Naive thymus-derived CD4-positive, alpha-beta T cell (primary cell): ENCODE measurements at places on chromosomes 4 and X. TPM values are rescaled to one million over a fixed set of nuclear protein-coding genes. Genes with fewer than 3 reads are reported as not detected.

DNA sequence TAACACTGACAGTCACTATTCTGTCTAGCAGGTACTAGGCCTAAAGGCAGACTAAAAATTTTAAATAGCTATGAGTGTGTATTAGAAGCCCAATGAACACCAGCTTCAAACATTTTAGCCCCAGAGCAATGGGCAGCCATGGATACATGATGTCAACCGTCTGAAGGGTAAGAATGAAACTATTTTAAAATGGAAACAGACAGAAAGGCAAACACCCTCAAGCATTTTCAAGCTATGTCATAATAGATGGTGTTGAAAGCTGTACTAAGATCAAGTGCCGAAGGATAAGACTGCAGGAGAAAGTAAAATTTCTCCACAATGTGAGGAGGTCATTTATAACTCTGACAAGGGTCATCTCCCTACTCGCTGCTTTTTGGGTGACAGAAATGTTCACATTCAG is 225.0 kb downstream of the COL25A1 start:
- H3K36me3 ChIP-seq = no peaks in the 10 kb centered on the region
- no peak for DNase-seq
- H3K27ac ChIP-seq = no peak overlapping the region
- no peaks in the 10 kb centered on the region for H3K4me1 ChIP-seq

DNA sequence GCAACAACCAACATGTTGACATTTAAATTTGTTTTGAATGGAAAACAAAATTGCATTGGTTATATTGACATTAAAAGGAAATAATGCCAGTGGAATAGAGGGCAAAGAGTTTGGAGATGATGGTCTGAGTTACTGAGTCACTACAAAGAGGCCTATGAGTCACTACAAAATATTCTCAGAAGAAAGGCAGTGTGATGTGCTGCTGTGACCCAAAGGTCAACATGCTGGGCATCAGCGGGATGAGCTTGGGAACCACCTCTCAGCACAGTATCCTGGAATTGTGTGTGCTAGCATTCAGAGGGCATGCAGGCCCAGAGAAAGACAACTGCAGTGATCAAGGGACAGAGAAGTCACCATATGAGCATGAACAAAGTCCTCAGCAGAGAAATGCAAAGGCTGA is 2.8 kb downstream of the CMC4 start:
- DNase-seq = no peak
- H3K4me1 ChIP-seq = peaks cover 6% of the 10 kb centered on the region
- no peaks in the 10 kb centered on the region for H3K27me3 ChIP-seq
- H3K36me3 ChIP-seq = no peaks in the 10 kb centered on the region

DNA sequence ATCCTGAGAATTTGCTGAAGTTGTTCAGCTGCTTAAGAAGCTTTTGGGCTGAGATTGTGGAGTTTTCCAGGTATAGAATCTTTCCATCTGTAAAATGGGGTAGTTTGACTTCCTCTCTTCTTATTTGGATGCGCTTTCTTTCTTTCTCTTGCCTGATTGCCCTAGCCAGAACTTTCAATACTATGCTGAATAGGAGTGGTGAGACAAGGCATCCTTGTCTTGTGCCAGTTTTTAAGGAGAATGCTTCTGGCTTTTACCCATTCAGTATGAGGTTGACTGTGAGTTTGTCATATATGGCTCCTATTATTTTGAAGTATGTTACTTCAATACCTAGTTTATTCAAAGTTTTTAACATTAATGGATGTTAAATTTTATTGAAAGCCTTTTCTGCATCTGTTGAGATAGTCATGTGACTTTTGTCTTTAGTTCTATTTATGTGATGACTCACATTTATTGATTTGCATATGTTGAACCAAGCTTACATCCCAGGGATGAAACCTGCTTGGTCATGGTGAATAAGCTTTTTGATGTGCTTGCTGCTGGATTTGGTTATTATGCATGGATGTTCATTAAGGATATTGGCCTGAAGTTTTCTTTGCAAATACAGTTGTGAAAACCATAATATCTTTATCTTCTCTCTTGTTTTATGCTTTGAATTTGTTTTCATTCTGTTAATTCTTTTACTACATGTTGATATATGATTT is 573.8 kb upstream of the NDST4 start:
- H3K4me1 ChIP-seq = no peaks in the 10 kb centered on the region
- no peaks in the 10 kb centered on the region for H3K27me3 ChIP-seq
- no peak overlapping the region for H3K27ac ChIP-seq
- H3K4me3 ChIP-seq = no peak overlapping the region
- DNase-seq = no peak

DNA sequence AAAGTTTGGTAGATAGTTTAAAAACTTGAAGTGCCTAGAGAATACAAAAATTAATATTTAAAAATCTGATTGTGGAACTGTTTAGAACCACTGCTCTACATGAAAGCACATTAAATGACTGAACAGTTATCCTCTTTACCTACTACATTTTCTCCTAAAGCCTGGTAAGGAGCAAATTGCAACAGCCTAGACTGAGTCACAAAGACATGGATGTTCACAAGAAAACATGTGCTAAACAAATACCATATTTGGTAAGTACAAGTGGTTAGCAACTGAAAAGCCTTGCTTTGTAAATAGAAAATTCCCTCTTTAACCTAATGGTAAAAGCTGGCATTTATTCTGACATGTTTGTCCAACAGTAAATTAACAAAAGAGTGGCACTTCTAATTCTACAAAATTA is 203.1 kb downstream of the FBXO8 start:
- no peaks in the 10 kb centered on the region for H3K4me1 ChIP-seq
- H3K27me3 ChIP-seq = no peaks in the 10 kb centered on the region
- no peak overlapping the region for H3K4me3 ChIP-seq
- H3K27ac ChIP-seq = no peak overlapping the region

The AWAT2 gene
- not detected for total RNA-seq

The ADAM29 gene
- total RNA-seq = not detected

The SLC9A7 gene
- total RNA-seq = 4.7 TPM

The VCX3B gene
- not detected in 2 replicates for total RNA-seq

The P2RY8 gene
- total RNA-seq = 113 and 122 TPM in 2 replicates
